ENCODE measurements at places on chromosomes 2 and 18.

GRCh38 chr2:144020047-144020446 is 499.9 kb downstream of the ZEB2 start:
- no peak for DNase-seq

DNA sequence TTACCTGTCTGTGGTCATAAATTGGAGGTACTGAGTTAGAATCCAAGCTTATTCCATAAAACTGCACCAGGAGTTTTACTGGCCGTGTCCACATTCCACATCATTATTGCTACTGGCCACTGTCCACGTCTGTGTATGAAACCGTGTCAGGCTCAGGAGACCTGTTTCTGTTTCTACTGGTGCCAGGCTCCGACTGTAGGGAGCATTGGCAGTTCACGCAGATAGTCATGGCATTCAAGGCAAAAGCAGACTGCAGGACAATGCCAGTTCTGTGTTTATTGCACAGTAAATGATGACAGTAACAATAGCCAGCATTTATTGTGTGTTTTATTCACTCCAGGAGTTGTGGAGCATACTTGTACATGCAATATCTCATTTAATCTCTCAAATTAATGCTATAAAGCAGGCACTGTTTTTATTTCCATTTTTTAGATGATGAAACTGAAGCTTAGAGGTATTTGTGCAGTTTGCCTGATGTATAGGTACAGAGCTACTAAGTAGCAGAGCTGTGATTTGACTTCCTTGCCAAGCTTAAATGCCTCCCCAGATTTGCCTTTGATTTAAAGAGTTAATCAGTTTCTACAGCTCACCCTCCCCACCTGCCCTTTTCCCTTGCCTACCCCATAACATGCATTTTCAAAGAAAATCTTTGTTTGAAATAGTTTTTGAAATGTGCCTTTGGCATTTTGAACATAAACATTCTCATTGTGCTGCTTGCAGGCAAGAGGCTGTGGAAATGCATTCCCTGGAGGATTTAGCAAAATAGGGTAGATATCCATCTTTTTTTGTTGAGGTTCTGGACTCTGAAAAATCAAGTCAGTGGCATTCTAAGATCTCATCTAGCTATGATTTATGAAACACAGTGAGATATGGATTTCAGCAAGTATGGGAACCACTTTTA is 55.5 kb downstream of the MAP4K4 start:
- peak; percentile 69 for DNase-seq

DNA sequence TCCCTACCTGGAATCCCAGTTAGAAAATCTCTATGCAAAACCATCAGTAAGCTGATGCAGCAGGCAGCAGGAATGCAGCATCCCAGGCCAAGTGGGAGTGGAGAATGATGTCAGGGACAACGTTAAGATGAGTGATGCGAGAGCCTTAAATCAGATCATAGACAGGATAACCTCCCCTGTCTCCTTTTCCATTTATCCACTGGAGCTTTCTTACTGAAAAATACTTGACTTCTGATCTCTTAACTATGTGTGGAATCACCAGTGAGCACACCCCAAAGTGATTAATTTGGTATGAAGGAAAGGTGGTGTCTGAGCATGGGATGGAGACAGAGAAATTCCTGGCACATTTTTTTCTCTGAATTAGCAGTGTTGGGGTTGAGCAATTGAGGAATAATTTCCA is 98.0 kb downstream of the RND3 start:
- no peak for DNase-seq

GRCh38 chr18:69885841-69886531 is 61.7 kb downstream of the CD226 start:
- DNase-seq: no peak

GRCh38 chr2:12456293-12457106 is 260.2 kb upstream of the TRIB2 start:
- DNase-seq: peak; percentile 99

- peak; percentile 94 for DNase-seq
These were observed 25.8 kb upstream of the SLC14A2 start for GRCh38 chr18:45589356-45590035.

- no peak for DNase-seq
These were observed 460.5 kb downstream of the TGIF1 start for GRCh38 chr18:3910512-3910911.

DNA sequence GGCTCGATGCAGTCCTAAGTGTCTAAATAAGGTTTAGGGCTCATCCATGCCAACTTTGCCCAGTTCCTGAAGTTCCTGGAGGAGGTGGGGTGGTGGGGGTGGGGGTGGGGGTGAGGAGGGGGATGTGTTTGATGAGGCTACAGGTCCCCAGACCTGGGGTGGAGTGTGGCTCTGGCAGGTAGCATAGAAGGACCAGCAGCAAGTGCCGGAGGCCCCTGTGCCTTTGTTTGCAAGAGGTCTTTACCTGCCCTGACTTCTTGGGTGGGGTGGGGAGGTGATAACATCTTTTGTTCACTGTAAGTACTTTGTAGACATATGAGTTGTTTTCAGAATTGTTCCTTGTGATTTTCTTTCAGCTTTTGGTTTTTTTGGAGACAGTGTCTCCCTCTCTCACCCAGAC is 10.0 kb downstream of the SH3BP4 start:
- no peak for DNase-seq
